ENCODE measurements at places on chromosomes 2 and 18.

DNA sequence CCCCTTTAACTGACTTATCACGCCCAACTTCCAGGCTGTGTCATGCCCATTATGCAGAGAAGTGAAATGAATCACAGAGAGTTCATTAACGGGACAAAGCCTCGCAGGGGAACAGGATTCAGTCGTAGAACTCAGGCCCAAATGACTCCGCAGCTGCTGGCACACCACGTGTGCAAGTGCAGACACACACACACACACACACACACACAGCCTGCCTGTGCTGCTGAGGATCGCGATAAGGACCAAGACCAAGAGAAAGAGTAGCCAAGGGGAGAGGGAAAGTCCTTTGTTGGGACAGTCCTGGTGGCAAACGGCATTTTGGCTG lies 90.0 kb upstream of the TAF1B start:
- peak; percentile 10 for DNase-seq

DNA sequence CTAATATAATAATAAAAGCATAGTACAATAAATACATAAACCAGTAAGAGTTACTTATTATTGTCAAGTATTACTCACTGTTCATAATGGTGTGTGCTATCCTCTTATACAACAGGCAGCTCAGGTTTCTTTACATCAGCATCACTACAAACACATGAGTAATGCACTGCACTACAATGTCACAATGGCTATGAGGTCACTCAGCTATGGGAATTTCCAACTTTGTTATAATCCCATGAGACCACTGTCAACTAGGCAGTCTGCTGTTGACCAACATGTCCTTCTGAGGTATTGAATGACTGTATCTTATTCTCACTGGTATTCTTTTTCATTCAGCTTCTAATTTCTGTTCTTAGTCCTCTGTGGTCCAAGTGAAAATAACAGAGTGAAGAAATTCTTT lies 250.4 kb upstream of the DSEL start:
- no peak for DNase-seq

GRCh38 chr18:23232331-23232730 lies 97.0 kb downstream of the CABLES1 start:
- no peak for DNase-seq

DNA sequence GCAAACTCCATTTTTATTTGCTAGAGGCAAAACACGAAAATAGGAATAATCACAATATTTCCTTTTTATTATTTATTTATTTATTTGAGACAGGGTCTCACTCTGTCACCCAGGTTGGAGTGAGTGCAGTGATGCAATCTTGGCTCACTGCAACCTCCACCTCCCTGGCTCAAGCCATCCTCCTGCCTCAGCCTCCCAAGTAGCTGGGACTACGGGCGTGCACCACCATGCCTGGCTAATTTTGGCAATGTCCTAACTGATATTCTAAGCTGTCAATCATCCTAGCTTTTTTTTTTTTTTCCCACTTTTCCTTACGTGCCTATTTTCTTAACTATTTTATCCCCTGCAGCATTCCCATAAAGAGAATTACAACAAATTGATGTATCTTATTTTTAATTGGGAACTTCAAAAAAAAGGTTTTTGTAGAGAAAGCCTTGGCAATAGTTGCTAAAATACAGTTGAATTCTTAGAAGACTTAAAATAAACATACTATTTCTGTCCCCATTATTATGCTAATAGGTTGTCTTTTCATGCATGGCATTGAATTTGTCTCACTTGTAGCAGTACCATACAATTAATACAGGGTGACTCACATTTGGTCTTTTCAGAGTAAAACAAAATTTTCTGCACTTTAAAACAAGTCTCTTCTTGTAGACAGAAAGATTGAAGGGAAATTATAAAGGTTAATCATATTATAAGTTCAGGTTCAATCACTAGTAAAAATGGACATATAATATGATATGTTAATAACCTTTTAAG lies 153.5 kb downstream of the SLC39A10 start:
- DNase-seq, result no peak

DNA sequence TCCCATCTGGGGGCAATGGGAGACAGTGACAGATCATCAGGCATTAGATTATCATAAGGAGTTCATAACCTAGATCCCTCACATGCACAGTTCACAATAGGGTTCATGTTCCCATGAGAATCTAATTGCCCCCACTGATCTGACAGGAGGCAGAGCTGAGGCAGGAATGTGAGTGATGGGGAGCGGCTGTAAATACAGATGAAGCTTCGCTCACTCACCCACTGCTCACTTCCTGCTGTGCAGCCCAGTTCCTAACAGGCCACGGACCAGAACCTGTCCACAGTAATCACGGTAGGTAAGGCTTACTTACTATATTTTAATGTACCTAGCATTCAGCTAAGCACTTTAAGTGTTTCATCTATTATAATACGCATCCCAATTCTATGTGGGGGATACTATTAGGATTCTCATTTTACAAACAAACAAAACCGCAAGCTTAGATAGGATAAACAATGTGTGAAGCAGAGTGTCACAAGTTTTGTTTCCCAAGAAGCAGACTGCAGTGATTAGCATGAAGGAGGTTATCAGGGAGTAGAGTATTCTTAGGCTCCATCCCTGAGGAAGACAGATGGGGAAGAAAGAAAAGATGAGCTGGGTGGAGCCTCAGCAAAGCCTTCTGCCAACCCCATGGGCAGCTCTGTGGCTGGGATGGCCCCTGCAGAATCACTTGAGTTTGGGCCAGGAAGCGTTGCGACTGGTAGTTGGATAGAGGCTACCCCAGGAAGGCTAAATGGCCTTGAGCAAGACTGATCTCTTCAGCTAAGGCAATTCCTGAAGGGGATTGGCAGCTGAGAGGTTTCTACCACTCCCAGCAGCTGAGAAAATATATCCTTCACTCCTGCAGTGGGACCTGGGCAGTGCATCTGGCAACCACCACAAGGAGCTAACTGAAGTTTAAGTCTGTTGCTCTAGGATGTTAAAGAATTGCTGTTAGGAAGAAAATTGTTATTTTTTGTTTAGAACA lies 133.1 kb downstream of the MREG start:
- no peak for DNase-seq

DNA sequence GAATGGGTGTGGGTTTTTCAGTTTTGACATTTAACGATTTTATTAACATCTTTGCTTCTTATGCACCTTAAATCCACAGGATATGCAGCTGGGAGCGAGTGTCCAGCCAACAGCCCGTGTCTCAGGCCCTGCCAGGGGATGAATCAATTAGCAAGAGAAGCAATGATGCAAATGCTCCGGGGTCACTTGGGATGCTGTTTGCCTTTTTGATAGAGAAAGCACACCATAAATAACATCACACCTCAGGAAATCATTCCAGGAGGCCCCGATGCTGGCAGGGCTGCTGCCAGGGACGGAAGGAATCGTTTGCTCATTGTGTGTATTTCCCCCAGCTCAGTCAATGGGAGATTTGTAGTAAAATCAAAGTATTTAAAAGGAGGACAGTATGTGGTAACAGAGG lies 394.0 kb upstream of the HNRNPA3 start:
- DNase-seq, result no peak

DNA sequence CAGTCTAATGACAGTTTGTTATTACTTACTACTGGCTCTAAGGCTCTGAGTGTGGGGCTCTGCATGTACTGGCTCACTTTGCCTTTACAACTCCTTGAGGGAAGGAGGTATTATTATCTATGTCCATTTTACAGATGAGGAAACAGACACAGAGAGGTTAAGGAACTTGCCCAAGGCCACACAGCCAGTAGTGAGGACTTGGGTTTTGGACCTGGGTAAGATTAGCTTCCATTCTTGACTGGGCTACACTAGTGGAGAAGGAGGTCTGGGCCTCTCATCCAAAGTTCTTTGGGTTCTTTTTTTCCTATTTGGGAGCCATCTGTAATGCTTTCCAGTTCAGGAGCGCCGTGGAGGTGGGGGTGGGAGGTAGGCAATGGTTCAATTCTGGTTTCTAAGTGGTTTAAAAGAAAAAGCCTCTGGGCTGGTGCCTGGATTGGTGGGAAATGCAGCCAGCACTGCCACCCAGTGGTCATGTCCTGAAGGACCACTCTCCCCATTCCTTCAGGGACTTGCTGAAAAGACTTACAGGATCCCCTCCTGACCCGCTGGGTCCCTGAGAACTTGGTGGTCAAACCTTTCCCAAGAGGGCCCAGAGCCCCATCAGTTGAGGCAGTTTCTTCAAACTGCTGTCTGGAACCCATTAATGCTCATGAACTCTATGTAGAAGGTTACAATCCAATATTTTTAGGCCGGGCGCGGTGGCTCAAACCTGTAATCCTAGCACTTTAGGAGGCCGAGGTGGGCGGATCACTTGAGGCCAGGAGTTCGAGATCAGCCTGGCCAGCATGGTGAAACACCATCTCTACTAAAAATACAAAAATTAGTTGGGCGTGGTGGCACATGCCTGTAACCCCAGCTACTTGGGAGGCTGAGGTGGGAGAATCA lies 38.6 kb upstream of the NOTO start:
- peak; percentile 30 for DNase-seq

- no peak for DNase-seq
Measured at GRCh38 chr2:81213598-81213997, 909.0 kb upstream of the LRRTM1 start.

GRCh38 chr2:1636791-1637415 lies 107.4 kb downstream of the PXDN start:
- DNase-seq, result no peak

- DNase-seq, result no peak
Measured at GRCh38 chr2:85981579-85982247, 92.9 kb upstream of the ST3GAL5 start.

GRCh38 chr18:28143725-28144124 lies 33.2 kb downstream of the CDH2 start:
- DNase-seq, result no peak

- no peak for DNase-seq
Measured at GRCh38 chr2:105822186-105822585, 77.5 kb downstream of the NCK2 start.

DNA sequence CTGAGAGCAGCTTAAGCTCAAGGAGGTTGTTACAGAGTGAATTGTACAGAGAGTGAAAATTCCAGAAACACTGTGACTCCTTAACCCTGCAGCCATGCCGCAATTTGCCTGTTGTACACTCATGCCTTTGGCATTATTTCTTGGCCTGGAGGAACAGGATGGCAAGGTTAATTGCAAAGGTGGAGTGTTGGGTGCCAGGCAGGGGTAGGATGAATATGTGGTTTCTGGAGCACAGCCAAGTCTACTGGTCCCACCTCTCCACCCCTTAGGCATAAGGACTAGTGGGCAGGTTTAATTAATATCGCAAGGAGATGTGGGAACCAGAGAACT lies 250.2 kb downstream of the LRRTM1 start:
- DNase-seq, result no peak

GRCh38 chr2:2568411-2568810 lies 237.3 kb upstream of the MYT1L start:
- no peak for DNase-seq

DNA sequence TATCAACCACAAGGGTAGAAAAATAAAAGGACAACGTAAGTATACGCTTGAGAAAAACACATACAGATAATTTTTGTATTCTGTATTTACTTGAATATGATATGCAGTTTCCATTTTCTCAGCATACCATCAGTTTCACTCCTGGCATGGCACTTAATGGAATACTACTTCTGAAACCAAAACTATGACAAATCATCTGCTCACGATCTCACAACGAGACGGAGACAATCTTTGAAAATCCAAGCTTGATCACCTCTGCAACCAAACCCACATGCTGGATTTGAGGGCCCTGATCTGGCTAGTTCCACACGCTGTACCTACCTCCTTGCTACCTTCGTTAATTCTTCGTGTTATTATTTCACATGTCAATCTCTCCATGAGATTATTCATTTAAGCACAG lies 387.6 kb downstream of the NBAS start:
- DNase-seq, result no peak

DNA sequence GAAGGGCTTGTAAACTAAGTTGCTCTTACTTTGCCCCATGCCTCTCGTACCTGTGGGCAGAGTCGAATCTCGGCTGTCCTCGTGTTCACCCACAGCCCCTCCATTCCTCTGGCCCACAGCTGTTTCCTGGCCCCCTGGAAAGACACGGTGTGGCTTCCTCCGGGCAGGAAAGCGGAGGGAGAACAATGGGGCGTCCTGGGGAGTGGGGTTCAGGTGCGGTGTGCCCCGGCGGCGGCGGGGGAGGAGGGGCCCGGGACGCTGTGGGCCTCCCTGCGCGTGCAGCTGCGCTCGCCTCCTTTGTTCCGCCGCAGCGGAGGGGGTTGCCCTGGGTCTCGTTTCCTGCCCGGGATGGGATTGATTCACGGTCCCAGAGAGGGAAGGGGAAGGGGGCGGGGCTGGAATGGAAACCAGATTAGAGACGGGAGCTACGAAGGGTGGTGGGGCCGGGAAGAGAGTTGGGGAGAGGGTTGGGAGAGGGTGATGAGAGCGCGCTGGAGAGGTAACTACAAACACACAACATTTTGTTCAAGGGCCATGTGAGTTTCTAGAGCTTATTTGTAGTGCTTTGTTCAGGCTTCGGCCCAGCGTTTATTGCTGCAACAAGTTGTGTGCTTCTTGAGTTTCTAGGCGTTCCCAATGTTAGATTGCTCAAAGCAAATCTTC lies 796 bp downstream of the MYO1B start:
- DNase-seq, result peak; percentile 9

GRCh38 chr2:219404954-219405353 lies 13.2 kb upstream of the DES start:
- DNase-seq, result no peak

GRCh38 chr2:134310107-134311079 lies 56.5 kb downstream of the MGAT5 start:
- DNase-seq, result no peak

- peak; percentile 45 for DNase-seq
Measured at GRCh38 chr2:172103471-172104272, 972 bp upstream of the DLX2 start.

DNA sequence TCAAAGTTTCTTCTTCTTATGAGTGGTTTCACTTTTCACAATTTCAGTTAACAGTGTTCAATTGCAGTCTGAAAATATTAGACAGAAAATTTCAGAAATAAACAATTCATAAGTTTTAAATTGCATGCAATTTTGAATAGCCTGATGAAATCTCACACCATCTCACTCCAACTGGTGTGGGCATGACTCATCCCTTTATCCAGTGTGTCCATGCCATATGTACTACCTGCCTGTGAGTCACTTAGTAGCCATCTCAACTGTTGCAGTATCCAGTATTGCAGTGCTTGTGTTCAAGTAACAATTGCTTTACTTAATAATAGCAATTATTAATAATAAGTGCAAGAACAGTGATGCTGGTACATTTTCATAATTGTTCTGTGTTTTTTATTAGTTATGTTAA lies 1202.5 kb downstream of the DSC3 start:
- no peak for DNase-seq

DNA sequence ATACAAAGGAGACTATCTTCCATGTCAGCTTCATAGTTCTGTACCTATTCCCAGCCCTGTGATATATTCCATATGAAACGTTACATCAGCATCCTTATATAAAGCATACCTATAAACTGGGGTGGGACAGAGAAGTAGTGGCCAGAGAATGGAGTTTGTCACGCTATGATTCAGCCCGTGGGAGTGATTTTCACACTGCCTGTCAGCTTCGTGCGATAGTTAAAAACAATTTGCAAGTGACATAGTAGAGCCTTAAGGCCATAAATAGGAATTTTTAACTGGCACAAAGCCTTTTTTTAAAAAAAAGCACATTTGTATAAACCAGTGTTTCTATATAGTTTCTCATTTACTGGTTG lies 30.2 kb downstream of the PKP4 start:
- no peak for DNase-seq

Data from GOT3 (cell line).